ENCODE measurements at places on chromosomes 6 and 20.

DNA sequence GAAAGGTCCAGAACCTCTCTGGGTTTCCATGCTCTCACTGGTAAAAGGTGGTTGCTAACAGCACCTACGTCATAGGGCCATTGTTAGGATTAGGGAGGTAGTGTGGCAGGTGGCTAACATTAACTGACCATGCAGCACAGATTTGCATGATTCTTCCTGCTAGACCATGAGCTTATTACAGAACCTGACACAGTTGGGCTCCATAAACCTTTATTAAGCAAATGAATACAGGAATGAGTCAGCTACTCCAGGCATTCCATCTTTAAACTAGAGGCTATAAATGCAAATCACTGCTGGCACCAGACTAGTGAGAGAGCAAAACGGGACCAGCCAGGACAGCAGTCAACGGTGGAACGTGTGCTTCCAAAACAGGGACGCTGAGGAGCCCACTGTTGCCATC is 440.1 kb downstream of the PTPRT start:
- DNase-seq: no peak

DNA sequence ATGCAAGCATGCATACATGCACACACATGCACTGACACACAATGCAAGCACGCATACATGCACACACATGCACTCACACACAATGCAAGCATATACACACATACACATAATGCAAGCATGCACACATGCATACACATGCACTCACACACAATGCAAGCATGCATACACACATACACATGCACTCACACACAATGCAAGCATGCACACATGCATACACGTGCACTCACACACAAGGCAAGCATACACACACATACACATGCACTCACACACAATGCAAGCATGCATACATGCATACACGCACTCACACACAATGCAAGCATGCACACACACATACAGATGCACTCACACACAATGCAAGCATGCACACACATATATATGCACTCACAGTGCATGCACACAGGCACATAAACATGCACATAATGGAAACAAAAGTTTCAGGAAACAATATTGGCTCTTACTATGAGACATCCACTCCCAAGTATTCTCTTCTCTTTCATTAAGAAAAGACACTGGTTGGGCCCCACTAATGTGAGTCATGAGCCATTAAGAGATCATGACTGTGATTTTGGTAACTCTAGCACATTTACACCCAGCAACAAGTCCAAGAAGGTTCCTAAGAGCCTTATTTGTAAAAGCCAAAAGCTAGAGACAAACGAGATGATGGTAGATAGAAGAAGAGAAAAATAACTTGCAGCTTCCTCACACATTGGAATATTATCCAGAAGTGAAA is 22.2 kb downstream of the APCDD1L start:
- no peak for DNase-seq

DNA sequence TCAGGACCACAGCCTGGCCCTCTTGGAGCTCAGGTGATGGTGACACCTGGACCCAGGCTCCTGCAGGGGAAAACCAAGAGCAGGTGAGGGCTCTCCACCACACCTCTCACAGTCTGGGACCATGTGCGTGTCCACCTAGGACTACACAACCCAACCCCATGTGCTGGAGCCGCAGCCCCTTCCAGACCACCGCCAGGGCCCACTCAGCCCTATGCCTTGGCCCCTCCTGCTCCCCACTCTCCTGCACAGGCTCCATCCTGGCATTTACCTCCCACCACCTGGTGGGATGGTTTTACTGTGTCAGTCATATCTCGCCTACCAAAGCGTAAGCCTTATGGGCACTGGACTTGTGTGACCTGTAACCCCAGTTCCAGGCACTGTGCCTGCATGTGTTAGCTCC is 13.1 kb upstream of the ADAM33 start:
- DNase-seq: no peak

- DNase-seq: no peak
Measured at GRCh38 chr6:13553646-13554045, 20.8 kb upstream of the SIRT5 start.

DNA sequence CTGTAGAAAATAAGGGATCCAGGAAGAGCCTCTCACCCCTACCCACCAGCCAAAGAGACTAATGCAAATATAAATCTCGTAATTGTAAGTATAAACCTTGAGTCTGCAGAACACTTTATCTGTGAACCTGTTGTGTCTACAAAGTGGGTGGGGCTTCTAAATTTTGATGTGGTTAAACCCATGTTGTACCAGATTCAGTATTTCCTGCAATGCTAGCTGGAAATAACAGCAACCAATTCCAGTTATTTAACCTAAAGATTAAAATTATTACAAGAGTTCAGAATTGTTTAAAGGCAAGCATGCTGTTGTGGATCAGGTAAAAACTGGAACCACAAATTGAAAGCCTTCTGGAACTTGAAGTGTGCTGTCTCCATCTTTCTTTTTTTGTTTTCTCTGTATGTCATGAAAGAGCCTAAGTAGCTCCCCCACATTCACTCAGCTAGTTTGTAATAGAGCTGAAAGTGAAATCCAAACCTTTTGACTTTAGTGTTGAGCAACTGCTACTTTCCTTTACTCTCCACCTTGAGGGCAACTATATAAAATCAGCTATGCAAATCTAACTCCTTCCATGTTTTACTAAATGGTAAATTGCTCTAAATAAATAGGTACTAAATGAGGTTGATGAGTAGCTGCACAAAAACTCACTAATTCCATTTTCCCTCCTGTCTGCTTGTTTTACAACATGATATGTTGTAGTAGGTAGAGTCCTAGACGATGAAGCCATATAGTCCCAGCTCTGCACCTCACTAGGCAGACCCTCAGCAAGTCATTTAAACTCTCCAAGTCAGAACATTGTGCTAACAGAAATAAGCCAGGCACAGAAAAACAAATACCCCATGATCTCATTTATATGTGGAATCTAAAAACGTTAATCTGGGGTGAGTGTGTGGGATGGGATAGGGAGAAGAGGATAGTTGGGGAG is 17.9 kb upstream of the THEMIS start:
- DNase-seq: no peak

- DNase-seq: no peak
Measured at GRCh38 chr6:168156742-168157265, 77.8 kb upstream of the FRMD1 start.

DNA sequence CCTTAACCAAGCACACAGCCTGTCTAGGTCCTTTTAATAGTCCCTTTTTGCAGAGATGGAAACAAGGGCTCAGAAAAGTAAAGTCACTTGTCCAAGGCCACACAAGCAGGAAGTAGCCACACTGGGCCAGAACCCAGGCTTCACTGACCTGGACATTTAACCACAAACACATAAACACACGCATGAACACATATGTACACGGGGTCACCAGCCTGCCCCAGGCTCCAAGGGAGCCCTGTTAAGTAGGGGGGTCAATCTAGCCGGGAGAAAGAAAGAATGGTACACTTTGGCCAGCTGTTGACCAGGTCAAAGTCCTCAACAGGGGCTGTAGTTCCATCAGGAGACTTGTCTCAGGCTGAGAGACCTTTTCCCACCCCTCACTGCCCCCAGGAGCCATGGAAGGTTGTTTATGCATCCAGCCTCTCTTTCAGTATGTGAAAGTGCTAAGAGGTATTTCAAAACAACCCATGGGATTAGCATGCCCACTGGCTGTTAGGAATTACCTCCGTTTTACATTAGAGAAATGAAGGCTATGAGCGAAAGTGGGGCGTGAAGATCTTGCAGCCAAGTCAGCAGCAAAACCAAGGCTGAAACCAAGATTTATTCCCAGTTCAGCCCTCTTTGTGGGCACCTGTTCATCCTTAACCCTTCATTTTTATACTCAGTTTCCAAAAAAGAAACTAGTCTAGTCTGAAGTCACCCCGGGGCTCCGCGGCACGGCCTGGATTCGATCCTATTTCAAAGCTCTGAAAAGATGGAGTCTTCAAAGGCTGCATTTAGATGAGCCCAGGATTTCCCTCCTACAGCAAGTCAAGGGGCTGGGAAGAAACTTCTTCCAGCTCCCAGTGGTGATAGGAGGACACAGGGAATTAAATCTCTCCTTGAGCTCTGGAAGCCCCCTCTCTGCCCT is 9.8 kb downstream of the SDC4 start:
- no peak for DNase-seq

DNA sequence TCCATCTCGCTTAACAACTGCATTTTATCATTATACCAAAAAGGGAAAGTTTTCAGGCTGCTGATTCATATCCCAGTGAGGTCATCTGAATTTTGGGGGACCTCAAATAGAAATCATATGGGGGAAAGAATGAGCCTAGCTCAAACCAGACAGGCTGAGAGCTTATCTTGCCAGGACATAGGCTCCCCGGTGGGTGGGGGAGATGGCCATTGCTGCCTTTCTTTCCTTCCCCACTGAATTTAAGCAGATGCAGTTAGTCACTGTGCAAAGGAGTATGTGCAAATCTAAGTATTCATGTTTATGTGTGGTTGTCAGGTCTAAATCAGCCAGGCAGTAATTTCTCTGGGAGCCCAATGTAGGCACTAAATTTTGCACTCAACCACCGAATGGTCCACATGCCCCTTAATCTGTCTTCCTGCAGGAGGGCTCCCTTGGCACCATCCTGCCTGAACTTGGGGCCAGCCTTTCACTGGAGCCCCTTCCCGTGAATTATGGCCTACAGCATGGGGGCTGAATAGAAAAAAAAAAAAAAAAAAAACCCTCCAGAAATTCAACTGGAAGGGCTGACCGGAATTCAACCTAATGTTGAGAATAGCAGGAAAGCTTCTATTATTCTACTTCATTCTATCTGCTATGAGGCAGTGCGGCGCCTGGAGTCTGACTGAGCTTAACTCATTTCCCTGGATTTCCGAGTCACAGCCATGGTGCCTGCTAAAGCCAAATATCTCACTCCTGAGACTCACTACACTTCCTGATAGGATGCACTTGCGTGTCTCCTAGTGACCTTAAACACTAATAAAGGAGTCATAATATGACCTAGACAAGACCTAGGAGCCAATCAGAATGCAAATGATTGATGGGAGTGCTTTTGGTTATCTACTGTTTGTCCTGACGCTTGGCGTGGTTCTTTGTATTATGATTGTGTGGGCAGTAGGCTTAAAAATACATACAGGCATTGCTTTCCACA is 161.5 kb upstream of the HEY2 start:
- DNase-seq: no peak

GRCh38 chr20:920311-920710 is 4.2 kb upstream of the ANGPT4 start:
- no peak for DNase-seq

DNA sequence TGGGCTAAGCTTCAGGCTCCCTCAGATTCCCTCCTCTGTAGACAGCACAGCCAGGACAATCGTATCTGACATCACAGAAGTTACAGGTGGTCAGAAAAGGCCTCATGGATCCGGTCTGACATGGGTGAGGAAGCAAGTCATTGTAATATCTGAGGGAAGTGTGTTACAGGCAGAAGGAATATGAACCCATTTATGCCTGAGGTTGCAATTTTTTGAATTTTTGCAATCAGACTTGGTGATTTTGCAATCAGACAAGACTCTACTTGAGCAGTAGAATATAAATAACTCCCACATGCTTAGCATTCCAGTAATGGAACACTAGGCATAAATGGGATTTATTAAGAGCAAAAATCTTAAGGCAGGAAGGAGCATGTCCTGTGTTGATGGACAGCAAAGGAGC is 52.1 kb downstream of the CBLN4 start:
- DNase-seq: no peak

DNA sequence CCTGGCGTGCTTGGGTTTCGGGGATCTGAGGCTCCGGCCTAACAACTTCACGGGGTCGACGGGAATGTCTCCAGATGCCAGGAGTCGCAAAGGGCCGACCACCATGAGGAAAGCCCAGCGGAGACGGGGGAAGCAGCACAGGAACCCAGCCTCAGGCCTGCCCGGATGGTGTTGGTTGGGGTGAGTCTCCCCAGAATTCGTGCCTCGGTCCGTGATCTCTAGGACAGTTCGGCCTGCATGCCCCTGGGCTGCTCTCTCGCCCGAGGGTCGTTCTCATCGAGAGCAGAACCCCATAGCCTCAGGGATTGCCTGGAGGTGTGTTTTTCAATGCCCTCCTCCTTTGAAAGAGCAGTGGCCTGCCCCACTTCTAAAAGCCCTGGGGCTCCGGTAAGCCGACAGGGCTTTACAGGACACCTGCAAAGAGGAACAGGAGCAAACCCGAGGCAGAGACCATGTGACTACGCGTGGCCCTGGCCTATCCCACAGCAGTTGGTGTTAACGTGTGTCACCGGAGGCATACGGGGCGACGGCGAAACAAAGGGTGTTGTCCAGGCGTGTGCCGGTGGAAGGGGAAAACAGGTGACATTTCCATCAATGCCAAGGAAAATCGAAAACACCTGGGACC is 973.1 kb upstream of the DEFB115 start:
- DNase-seq: no peak

DNA sequence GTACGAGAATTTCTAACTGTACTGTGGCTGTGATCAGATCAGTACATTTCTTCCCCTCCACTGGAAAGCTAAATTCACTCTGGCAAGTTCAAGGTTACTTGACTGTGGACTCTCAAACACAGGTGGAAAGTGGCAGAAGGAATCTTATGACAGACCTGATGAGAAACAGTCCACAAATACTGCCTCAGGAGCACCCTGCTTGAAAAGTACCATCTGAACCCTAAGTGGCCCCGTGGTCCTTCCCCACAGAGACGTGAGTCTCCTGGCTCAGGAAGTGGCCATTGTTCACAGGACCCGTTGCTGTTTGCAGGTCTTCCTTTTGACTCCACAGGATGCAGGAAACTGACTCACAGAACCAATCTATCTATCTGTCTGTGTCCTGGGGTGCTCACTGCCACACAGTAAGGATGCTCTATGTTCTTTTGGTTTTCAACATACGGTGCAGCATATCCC is 47.5 kb upstream of the NHSL1 start:
- DNase-seq: no peak

GRCh38 chr6:109117346-109118035 is 22.2 kb downstream of the CEP57L1 start:
- DNase-seq: no peak

- peak; percentile 2 for DNase-seq
Measured at GRCh38 chr6:105087571-105088211, 92.1 kb downstream of the POPDC3 start.

GRCh38 chr20:22818636-22819035 is 216.5 kb upstream of the SSTR4 start:
- no peak for DNase-seq

DNA sequence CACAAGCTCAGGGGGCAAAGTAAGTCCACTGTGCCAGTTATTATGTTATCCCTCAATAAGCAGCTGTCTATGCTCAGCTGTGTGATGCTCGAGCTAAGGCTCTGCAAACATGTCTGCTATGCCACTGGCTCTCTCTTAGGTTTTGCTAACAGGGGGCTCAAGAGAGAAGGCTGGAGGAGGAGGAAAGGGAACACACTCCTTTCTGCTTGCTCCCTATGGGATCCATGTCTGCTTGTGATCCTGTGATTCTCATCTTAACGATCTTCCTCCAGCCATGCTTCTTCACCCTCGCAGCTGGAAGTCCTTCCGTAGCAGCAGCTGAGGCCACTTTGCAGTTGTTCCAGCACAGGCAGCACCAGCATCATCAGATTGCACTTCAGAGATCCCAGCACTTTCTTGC is 37.0 kb upstream of the IGF2R start:
- DNase-seq: no peak

DNA sequence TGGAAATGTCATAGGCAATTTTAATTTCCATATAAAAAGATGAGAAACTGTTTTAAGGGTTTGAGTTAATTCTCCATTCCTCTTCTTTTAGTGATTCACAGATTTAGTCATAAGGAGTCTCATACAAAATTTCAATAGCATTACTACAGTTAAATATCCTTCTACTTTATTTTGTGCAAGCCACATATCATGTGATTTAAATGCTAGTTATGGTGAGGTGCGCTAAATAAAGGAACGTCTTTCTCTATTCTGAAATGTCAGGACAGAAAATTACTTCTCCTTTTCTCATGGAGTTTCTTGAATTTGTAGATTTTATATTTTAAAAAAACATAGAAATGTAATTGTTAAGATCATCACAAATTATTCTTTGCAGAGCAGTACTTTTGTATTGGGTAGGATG is 50.0 kb upstream of the SUPT3H start:
- DNase-seq: no peak

Measured in NCI-H1092 (cell line).